ENCODE measurements at places on chromosomes 7 and 10.
A peak's percentile ranks its signal among the peaks of the same experiment; 100 is the strongest.

- DNase-seq, result no peak
Observed at GRCh38 chr7:1106793-1107421, 19.0 kb downstream of the GPER1 start.

DNA sequence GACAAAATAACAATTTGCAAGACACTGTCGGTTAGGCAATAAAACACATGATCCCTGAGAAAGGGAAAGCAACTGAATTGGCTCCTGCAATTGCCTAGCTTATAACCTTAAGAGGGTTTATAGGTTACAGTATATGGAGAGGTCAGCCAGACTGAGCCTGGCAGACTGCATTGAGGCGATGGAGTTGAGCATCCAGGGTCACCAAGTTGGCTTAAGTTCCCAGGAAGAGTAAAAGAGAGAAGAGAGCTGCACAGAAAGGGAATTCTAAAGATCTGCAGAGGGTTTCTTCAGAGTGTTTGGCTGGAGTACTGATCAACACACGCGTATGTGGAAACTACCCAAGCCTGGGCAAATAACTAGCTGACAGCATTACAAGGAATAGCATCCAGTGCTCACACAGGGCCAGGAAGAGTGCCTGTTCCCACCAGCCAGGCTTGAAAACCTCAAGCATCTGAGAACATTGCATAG, 11.2 kb downstream of the ANKMY2 start:
- no peak for DNase-seq

GRCh38 chr10:91745090-91745831, 53.0 kb upstream of the TNKS2 start:
- peak; percentile 25 for DNase-seq

DNA sequence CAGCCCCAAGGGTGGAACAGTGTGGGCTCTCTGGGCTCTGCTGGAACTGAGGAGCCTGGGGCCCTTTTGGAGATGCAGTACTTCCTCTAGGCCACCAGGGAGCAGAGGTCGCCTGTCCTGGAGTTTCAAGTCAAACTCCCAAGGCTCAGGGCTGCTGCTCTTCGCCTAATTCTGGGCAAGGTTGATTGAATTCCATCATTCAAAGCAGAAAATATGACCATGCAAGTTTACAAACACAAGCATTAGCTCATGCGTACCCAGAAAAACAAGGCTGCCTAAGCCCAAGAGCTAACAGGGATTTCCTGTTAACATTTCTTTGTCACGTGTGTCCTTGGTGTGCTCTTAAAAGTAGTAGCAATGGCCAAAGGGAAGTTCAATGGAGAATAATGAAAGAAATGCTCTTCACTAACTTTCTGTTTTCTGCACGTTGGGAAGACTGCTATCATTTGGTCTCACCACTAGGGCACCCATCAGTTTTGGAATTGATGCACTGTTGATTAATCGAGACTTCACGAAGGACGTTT, 20.1 kb downstream of the LDB3 start:
- peak; percentile 81 for DNase-seq

DNA sequence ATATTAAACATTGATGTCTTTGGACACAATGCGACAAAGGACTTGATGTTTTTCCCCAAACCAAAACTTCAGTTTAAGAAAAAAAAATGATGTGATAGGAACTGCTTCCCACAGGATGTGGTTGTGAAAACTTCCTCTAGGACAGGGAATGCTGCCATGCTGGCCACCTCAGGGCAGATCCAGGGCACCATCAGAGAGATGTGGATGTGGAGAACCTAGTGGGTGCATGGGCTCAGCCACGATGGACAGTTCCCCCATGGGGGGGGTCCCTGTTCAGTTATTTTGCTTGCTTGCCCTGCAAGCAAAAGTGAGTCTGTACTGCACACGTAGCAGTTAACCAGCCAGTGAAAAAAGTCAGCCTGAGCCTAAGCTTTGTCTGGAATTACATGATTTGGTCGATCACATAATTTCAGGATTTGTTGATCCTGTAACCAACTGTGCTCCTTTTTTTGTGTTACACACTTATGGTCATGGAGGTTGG, 36.3 kb downstream of the LAMB4 start:
- peak; percentile 82 for DNase-seq

GRCh38 chr7:1694611-1695511, 24.8 kb downstream of the ELFN1 start:
- DNase-seq, result no peak

DNA sequence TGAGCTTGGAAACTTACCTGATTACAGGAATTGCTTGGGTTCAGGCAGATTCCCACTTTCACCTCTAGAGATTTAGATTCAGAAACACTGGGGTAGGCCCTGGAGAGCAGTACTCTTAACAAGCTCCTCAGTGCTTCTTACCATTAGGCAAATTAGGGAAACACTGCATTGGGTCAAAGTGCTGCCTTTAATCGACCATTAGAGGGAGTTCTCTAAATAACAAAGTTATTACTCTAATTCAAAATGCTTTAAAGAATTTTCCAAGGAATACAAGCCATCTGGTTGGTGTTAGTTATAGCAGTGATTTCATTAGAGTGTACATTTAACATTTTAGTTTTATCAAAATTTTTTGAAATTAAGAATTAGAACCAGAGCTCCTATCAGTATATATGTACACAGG, 324.5 kb downstream of the GFRA1 start:
- DNase-seq, result peak; percentile 66

DNA sequence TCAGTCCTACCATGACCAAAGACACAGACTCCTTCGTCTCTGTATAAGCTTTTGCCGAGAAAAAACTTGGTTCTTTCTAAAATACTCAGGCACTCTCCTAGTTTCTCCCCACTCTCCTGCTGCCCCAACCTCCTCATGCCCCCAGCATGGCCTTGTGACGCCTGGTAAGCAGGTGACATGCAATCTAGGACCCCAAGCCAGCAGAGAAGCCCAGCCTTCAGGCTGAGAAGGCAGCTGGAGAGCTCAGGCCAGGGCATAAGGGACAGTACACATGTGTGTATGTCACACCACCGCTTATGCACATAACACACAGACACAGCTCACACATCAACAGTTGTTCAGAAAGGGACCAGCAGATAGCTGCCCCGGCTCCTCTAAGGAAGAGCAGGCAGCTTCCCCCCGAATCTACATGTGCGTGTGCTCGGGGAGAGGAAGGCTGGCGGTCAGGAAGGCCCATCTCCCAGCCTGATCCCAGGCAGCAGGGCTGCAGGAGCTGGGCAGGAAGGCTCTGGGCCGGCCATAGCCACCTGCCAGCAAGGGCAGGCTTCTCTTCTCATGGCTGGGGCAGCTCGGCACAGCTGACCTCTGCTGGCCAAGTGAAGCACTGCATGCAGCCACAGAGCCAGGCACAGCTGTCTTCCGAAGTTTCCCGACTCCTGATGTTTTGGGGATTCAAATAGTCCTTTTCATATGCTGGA, 8.5 kb downstream of the DDX56 start:
- DNase-seq, result peak; percentile 65

- peak; percentile 72 for DNase-seq
Observed at GRCh38 chr7:140674899-140675701, 2.4 kb downstream of the ADCK2 start.

DNA sequence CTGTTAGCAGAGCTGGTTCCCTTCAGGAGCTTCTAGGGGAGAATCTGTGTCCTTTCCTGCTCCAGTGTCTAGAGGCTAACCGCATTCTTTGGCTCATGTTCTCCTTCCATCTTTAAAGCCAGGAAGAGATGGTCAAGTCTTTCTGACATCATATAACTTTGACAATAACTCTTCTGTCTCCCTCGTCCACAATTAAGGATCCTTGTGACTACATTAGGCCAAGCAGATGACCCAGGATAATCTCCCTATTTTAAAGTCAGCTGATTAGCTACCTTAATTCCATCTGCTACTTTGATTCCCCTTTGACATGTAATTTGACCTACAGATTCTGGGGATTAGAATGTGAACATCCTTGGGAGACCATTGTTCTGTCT, 28.1 kb upstream of the SLC26A4 start:
- DNase-seq, result no peak

- no peak for DNase-seq
Observed at GRCh38 chr10:124158592-124158991, 65.2 kb upstream of the CHST15 start.

DNA sequence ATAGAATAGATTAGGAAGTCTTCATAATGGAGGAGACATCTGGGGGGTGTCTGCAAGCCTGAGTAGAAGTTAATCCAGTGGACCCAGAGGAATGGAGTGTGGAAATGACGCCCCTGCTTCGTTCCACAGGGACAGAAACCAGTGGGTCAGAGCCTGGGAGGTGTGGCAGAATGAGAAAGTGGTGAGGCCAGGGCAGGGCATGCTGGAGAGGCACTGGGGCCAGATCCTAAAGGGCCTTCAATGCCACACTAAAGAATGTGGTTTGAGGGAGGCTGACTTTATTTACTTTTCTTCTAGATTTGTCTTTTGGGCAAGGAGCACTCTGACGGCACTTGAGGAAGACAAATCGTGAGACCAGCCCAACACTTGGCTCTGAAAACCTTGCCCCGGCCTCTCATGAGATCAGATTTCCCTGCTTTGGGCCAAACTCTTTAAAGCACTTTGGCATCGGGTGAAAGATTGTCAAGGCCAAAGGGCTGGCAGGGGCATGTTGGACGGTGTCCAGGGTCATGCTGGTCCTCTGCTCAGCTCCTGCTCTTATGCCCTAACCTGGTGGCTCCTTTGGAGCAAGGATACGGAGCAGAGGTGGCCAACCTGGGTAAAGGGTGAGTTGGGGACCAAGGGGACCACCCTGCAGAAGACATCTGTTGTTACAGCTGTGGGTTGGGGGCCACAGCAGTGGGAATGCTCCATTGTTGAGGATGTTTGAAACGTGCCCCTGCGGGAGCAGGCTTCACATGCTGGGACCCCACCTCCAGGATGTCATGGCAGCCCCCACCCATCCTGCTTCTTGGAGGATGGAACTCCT, 157.0 kb upstream of the ZMIZ1 start:
- no peak for DNase-seq

- no peak for DNase-seq
Observed at GRCh38 chr7:69318794-69319193, 279.5 kb upstream of the AUTS2 start.

DNA sequence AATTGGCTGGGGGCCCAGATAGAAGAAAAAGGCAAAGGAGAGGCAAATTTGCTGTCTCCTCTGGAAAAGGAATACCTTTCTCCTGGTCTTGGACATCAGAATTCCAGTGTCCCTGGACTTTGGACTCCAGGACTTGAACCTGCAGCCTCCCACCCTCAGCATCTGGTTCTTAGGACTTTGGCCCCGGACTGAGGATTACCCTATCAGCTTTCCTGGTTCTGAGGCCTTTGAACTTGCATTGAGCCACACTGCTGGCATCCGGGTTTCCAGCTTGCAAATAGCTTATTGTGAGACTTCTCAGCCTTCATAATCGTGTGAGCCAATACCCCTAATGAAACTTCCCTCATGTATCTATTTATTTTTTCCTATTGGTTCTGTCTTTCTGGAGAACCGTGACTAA, 68.3 kb downstream of the DNAH11 start:
- DNase-seq, result no peak

- DNase-seq, result peak; percentile 28
Observed at GRCh38 chr10:60643874-60644273, 134.4 kb upstream of the CDK1 start.

DNA sequence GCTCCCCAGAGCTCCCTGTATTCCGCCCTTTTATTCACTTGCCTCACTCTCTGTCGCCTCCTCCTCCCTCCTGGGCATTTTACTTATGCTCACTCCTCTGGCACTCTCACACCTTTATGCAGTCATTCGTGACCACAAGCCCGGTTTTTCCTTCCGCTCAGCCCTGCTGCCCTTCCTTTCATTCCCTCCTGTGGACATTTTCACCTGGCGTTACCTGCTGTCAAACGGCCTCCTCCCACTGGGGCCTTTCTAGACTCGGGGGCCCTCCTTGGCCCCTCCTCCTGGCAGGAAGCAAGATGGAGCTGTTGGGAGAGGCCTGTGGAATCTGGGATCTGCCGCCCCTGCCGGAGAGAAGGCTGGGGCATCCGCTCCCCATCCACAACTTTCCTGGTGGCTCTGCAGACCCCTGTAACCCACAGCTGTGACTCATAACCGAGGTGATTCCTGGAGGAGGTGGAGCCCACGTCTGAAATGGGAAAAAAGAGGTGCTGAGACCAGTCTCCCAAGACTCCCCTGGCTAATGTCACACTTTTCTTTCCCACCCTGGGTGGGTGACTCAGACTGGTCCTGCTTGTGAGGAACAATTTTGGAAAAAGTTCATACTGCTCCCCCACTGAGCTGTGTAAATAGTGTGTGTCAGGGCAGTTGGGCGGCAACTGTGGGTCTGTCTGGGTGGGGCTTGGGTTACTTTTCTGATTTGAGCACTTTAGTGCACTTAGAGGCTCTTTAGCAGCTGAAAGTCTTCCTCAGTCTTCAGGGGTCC, 1.2 kb downstream of the VCL start:
- DNase-seq, result peak; percentile 89

GRCh38 chr10:23065181-23065948, 30.0 kb upstream of the MSRB2 start:
- DNase-seq, result peak; percentile 79

DNA sequence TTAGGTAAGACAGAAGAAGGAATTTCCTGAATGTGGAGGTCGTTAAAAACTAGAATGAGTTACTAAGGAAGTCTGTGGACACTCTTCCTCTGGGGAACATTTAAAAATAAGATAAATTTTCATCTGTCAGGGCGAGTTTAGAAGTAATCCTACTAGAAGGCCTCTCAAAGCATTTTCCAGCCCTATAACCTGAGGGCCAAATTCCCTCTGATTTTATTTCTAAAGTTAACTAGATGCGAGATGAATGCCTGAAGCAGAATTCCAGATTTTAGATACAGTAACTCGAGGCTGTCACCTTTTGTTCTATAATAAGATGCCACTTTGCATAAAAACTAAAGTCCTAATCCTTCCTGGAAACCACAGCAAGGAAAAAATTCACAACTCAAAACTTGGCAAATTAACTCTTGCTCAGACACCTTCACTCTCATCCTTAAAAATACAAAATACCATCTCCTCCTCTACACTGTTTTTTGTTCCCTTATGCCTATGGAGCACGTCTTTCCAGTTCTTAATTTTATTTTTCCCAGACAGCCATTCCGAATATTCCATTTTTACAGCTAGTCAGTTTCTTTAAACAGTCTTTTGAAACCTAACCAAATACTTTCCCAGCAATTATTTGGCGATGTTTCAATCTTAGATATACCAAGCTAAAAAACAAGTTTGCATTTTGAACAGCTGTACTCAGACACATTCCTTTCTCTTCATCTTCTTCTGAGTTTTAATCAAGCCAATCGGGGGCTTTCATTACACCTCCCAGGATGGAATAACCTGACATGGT, 420.7 kb upstream of the NFE2L3 start:
- peak; percentile 3 for DNase-seq

- peak; percentile 88 for DNase-seq
Observed at GRCh38 chr7:28160551-28160991, 20.0 kb downstream of the JAZF1 start.

GRCh38 chr7:144403649-144404061, at the start of gene NOBOX:
Gene NOBOX (minus strand): TSS chr7:144403693.
- DNase-seq, result no peak

Data from EH (cell line).